Activated CD4-positive, alpha-beta T cell treated with anti-CD3 and anti-CD28 coated beads, Interleukin-2, amount 10 ng/mL, durations not matched to agents 24 days and 14 days (primary cell): ENCODE measurements at places on chromosomes 12 and 14. TPM values are rescaled to one million over a fixed set of nuclear protein-coding genes. Genes with fewer than 3 reads are reported as not detected.

DNA sequence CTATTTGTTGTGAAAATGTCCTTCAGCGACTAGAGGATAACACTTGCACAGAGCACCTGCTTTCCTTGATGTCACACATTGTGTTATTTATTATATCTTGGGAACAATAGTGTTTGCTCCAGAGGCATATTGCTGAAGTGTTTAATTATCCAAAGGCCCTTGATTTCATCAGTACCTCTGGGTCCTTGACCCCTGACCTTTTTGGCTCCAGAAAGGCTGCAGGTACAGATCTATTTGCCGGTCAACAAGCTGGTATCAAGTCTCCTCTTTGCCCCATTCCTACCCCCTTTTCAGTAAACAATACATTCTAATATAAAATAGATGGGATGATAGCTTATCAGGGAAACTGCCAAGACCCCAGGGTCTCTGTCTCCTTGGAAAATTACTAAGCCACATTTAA lies 206.8 kb downstream of the DACT1 start:
- H3K36me3 ChIP-seq: no peaks in the 10 kb centered on the region
- H3K27ac ChIP-seq: no peak overlapping the region
- DNase-seq: no peak
- no peak overlapping the region for H3K4me3 ChIP-seq
- H3K4me1 ChIP-seq: no peaks in the 10 kb centered on the region

Gene TROAP
- 49.9 and 51.6 TPM in 2 replicates for total RNA-seq

DNA sequence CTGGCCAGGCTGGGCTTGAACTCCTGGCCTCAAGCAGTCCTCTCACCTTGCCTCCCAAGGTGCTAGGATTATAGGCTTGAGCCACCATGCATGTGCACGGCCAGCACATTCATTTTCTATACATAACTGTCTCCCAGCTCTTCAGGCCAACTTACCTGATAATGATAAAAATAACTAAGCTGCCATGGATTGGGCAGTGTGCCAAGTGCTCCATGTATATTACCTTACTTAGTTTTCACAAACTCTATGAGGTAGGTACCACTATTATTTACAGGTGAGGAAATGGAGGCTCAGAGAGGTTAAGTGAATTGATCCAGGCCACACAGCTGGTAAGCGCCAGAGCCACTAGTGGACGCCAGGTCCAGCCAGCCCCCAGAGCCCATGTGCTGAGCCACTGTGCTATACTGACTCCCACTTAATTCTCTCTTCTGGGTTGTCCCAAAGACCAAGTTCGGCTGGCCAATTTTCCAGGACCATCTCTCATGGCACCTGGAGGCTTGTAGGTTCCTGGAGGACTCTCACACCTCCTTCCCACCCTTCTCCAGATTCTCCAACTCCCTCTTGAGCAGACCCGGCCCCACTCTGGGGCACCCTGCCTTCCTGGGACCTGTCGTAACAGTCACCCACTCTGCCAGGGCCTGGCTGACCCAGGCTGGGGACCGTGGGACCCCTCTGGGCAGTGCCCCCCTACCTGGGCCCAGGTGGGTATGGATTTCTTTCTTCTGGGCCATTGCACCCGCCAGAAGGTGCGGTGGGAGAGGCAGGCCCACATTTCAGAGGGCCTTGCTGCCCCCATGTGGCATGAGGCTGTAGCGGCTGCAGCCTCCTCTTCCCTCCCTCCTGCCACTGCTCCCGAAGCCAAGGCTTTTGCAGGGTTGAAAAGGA lies 30.2 kb upstream of the CIPC start:
- peaks cover 11% of the 10 kb centered on the region for H3K27me3 ChIP-seq
- H3K4me1 ChIP-seq: peaks cover 3% of the 10 kb centered on the region
- H3K27ac ChIP-seq: no peak overlapping the region
- no peaks in the 10 kb centered on the region for H3K36me3 ChIP-seq
- no peak overlapping the region for H3K4me3 ChIP-seq

- H3K4me1 ChIP-seq: peaks cover 51% of the 10 kb centered on the region
- H3K4me3 ChIP-seq: peak overlapping the region; percentile 95
- peaks cover 4% of the 10 kb centered on the region for H3K36me3 ChIP-seq
- H3K27me3 ChIP-seq: no peaks in the 10 kb centered on the region
These were observed 205.0 kb upstream of the FOXN3 start for GRCh38 chr14:89621791-89622638.

GRCh38 chr12:132271755-132272092 lies 57.7 kb downstream of the GALNT9 start:
- DNase-seq: no peak
- H3K27ac ChIP-seq: no peak overlapping the region
- H3K4me3 ChIP-seq: no peak overlapping the region
- H3K4me1 ChIP-seq: no peaks in the 10 kb centered on the region
- no peaks in the 10 kb centered on the region for H3K36me3 ChIP-seq
- no peaks in the 10 kb centered on the region for H3K27me3 ChIP-seq

DNA sequence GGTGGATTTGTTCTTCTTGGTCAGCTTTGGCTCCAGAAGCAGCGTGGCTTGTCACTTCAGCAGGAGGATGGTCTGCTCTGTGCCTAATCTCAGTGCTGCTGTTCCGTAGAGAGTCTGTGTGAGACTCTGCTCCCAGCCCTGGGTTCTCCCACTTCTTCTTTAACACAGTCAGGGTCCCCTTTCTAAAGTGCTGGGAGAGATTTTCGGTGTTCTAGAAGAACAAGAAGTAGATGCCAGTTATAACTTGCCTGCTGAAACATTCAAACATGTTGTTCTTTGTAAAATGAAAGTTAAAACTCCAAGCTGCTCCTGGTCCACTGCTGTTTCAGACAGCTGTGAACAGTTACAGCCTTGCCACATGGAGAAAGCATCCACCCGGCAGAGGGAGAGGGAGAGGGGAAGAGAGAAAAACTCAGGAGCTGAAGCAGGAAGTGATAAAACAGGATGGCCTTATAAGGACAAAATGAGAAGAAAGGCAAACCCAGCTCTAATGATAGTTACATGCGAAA lies 55.2 kb upstream of the CERS5 start:
- peaks cover 16% of the 10 kb centered on the region for H3K36me3 ChIP-seq
- no peaks in the 10 kb centered on the region for H3K27me3 ChIP-seq
- peaks cover 21% of the 10 kb centered on the region for H3K4me1 ChIP-seq
- H3K4me3 ChIP-seq: no peak overlapping the region
- no peak overlapping the region for H3K27ac ChIP-seq

DNA sequence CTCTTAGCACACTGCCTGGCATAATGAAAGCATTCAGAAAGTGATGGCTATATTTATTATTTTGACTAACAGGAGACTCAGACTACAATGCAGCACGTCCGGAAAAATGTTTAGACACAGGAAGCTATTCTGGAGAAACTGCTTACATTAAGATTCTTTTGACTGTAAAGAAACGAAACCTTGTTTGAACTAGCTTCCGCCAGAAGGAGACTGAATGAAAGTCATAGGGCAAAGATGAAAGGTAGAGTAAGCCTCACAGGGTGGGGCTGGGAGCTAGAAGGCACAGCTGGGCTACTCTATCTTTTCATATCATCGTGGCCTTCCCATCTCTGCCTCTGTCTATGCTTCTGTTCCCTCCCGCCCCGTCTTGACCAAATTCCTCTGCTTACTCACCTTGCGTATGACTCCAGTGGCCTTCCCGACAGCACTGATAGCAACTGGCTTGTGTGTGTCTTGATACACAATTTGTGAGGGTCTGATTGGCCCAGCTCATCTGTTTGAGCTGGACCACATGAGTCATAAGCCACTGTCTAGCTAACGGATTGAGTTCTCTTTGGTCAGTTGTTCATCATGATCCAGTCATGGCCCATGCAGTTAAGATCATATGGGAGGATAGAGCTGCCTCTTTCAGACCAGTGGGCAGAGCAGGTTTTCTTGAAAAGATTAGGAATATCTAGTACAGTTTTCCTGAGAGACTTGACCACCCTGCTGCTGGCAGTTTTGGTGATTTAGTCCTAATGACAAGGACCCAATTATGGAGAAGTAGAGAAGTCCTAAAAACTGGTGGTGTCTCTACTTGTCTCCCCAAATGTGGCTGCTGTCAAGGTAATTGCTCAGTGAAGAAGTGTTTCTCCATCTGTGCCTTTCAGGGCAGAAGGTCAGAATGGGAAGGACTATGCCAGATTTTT lies 151.5 kb upstream of the SLC38A2 start:
- no peaks in the 10 kb centered on the region for H3K27me3 ChIP-seq
- H3K36me3 ChIP-seq: peaks cover 18% of the 10 kb centered on the region
- H3K4me3 ChIP-seq: peak overlapping the region; percentile 76
- H3K27ac ChIP-seq: peak overlapping the region; percentile 94

Gene ART4
- total RNA-seq: not detected in 2 replicates

Gene TMEM121
- total RNA-seq: 9.1 and 10.3 TPM in 2 replicates
